ENCODE measurements at places on chromosomes 5 and 9.

GRCh38 chr9:83119873-83120272 lies 56.9 kb upstream of the RASEF start:
- no peak for DNase-seq

GRCh38 chr5:89071101-89071940 lies 188.3 kb upstream of the MEF2C start:
- no peak for DNase-seq

DNA sequence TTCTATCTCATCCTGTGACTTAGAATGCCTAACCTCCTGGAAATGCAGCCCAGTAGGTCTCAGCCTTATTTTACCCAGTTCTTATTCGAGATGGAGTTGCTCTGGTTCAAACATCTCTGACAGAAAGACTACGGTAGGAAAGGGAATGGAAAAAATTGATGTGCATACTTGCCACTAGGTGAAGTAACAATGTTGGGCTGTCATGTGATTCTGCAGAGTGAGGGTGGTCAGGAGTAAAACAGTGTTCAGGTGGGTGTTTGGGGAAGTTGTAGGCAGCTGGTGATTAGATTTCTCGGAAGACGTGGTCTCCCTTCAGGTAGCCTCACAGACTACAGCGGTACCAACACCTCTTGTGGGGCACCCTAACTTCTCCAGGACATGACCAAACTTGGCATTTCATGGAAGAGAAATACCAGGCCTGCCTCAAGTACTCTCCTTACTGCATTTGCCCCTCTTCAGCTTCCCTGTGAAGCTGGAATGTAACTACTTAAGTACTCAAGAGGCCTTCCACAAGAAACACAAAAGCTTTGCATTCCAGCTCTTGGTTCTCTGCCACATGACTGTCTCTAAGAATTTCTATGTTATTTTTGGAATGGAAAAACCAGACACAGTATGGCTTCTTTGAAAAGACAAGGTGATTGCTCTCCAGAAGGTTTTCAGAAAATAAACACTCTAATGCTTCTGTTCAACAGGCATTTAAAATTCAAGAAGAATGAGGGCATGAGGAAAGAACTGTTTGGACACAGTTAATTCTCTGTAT lies 17.4 kb upstream of the ENTREP1 start:
- no peak for DNase-seq

DNA sequence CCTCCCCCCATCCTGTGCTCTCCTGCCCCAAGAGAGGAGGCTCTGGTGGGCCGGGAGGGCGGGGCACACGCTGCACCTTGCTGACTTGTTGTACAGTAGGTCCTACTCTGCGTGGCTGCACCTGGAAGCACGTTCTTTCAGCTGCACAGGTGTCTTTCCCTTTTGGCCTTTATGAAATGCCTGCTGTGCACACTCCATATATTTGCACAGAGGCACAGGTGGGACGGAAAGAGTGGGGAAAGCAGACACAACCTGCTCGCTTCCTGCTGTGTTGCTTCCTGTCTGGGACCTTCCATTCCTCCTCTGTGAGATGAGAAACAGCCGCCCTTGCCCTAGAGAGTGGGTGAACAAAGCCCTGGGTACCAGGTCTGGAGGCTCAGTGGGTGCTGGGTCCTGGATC lies 4.8 kb downstream of the USP20 start:
- no peak for DNase-seq

GRCh38 chr9:86600291-86600690 lies 246.1 kb upstream of the TUT7 start:
- DNase-seq = no peak

- DNase-seq = peak; percentile 67
These were observed 536 bp downstream of the PCDHAC1 start for GRCh38 chr5:140926443-140927227.

DNA sequence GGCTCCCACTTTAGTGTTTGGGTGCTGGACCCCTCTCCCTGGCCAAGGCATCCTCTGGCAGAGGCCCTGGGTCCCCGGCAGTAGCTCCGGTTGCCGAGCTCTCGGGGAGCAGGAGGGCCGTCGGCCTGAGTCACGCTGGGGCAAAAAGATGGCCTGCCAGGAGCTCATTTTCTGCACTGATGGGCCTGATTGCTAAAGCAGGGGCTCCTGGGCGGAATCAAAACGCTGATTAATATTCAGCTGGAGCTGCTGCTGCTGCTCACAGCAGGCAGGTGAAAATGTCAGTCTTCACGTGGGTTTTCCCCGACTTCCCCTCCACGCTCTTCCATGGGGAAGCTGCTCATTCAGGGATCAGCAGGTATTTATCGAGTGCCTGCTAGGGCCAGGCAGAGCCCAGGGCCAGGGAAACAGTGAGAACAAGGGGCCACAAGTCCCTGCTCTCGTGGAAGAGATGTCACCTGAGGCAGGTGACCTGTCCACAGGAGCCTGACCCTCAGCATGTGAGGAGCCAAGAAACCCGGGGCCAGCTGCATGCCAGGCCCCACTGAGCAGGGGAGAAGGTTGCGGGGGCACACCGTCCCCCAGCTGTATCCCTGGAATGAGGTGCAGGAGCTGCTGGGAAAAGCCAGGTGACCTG lies 22.1 kb downstream of the LAMC3 start:
- DNase-seq = no peak

DNA sequence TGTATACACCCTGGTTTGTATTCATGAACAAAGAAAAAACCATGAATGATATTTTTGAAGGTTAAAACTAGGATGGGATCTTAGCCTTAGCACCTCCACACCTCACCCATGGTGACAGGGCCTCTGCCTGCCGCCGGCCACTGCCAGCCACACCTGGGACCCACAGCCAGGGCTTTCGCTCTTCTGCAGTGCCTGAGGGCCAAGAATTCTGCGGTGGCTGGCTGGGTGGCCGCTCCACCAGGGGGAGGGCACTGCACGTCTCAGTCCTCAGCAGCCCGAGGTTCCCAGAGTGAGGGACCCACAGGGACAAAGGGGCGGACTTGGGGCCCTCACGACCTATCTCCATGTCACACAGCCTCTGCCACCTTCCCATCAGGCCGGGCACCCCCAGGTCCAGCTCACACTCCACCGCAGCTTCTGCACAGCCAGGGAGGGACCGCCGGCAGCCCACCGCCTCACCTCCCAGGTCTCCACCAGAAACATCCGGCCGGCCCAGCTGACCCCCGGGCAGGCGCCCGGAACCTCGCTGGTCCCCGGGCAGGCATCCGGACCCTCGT lies 6.9 kb downstream of the EXD3 start:
- no peak for DNase-seq

- DNase-seq = no peak
These were observed 137.6 kb downstream of the DRD1 start for GRCh38 chr5:175306381-175306780.
